ENCODE measurements at places on chromosomes 6 and 20.

- no peak for DNase-seq
These were observed 84.5 kb downstream of the KIF13A start for GRCh38 chr6:17902974-17903373.

DNA sequence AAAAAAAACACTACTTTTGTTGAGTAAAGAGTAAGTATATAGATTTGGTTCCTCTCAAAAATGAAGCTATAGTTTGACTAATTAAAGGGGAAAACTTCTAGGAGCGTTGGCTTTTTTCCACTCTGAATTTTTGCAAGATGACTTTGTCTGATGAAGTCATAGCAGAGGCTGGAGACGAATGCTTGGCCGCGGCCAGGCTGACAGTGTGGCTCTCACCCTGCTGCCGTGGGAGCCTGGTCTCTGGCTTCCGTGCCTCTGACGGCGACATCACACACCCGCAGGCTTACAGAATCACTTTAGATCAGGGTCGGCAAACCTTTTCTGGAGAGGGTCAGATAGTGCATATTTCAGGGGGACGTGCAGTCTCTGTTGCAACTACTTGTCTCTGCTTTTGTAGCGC, 145.0 kb downstream of the PHACTR3 start:
- DNase-seq, result no peak

DNA sequence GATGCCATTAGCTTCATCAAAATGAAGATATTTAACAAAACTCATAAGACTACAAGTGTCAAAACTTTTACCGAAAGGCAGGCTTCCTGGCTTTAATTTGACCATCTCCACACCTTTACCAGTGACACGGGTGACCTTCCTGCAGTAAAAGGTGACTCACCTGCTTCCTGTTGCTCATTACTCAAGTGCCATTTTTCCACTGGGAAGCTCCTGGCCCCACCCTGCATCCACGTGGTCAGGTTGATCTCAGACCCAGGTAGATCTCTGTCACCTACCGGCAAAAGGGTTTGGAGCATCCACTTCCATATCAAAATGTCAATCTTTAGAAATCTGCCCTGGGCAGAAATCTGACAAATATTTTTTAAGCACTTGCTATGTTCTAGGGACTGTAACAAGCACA, 31.9 kb upstream of the CDH4 start:
- no peak for DNase-seq

- no peak for DNase-seq
These were observed 56.2 kb downstream of the SNX9 start for GRCh38 chr6:157879034-157879872.

DNA sequence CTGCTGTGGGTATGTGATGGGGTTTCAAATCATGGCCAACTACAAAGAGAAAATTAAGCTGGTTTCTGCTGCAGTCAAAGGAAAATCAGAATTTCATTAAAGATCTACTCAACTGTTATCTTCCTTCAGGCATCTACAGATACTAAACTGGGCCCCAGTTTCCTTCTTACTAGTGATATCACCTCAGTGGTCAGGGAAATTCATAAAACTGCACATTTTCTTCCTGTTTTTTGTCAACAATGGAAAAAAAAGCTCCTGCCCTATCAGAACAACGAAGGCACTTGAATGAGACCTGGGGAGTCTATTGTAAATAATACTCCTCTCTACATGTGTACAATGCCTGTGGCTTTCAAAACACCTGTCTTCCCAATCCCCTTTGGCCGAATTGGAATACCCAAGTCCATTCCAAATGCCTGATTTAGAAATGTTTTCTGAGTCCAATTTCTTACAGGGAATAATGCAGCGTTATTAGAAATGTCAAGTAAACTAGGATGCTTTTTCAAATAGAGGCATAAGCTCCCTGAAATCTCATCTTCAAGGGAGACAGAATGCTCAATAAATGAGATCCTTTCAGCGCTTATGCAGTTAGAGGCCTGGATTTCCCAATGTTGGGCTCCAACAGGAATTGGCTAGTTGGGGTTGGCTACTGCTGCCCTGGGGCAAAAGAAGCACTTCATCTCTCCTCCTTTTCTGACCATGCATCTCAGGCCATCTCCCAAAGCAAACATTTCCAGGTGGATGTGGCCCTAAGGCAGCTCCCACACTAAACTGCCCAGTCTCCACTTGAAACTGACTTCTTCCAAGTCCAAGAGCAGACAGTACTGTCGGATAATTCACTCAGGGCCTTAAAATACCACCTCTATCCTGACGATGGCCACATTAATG, 143.3 kb downstream of the NFATC2 start:
- DNase-seq, result no peak

DNA sequence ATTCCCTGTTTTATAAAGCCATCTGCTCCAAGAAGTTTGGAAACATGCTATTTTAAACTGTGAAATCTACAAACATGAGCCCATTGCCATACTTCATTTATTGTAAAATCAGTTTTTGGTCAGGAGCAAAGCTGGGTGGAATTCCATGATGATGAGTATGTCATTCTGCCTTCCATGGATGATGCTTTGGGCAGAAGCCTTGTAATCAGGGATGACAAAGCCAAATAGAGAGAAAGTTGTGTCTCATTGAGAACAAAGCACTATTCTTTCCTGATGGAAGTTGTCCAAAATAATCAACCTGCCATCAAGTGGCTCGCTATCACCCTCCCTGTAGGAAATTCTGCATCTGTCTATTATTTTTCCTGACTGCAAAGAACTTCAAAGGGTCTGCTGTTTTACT, 313.0 kb upstream of the DEFB112 start:
- no peak for DNase-seq
